ENCODE measurements at places on chromosomes 1 and 21. TPM values are rescaled to one million over a fixed set of nuclear protein-coding genes. Genes with fewer than 3 reads are reported as not detected.

NUP210L gene
- 0.19 TPM for total RNA-seq

MFSD2A gene
- total RNA-seq, result 2.5 TPM

TMEM35B gene
- total RNA-seq, result 16.2 TPM

TEX38 gene
- not detected for total RNA-seq

LCA5L gene
- total RNA-seq, result 0.92 TPM

MYCBP gene
- total RNA-seq, result 6.1 TPM

SLC44A5 gene
- 0.20 TPM for total RNA-seq

C1orf53 gene
- 4.1 TPM for total RNA-seq

CYP4A22 gene
- not detected for total RNA-seq

SVBP gene
- total RNA-seq, result 24.0 TPM

SPRR2E gene
- not detected for total RNA-seq

PGLYRP4 gene
- not detected for total RNA-seq

SCMH1 gene
- 30.5 TPM for total RNA-seq

CFAP45 gene
- 0.73 TPM for total RNA-seq

IL10 gene
- not detected for total RNA-seq

MARK1 gene
- 4.1 TPM for total RNA-seq

DENND2C gene
- total RNA-seq, result 3.8 TPM

SHISAL2A gene
- not detected for total RNA-seq

LHX8 gene
- not detected for total RNA-seq

ANKRD65 gene
- total RNA-seq, result not detected

KIF17 gene
- 1.3 TPM for total RNA-seq

ZSWIM5 gene
- 0.51 TPM for total RNA-seq

TFF2 gene
- total RNA-seq, result not detected

HIVEP3 gene
- 4.5 TPM for total RNA-seq

CD2 gene
- total RNA-seq, result not detected

NKAIN1 gene
- 2.9 TPM for total RNA-seq

ATP1A4 gene
- not detected for total RNA-seq

BRDT gene
- not detected for total RNA-seq

KLF17 gene
- 0.18 TPM for total RNA-seq

IVNS1ABP gene
- 123 TPM for total RNA-seq

KRTAP21-2 gene
- total RNA-seq, result not detected

CYP4X1 gene
- 1.1 TPM for total RNA-seq

CLIC6 gene
- 0.08 TPM for total RNA-seq

CCDC17 gene
- 0.90 TPM for total RNA-seq

HAO2 gene
- not detected for total RNA-seq

HSPA6 gene
- 0.75 TPM for total RNA-seq

RAB3B gene
- total RNA-seq, result 33.9 TPM

SHISA4 gene
- 39.1 TPM for total RNA-seq

TMEM79 gene
- total RNA-seq, result 1.7 TPM

ZNF281 gene
- 34.9 TPM for total RNA-seq

ZNF687 gene
- 18.6 TPM for total RNA-seq
